Stimulated activated CD4-positive, alpha-beta T cell treated with anti-CD3 and anti-CD28 coated beads, TNF-alpha, amount 100 ng/mL, for 48 hours (primary cell): ENCODE measurements at places on chromosomes 11 and 22.

GRCh38 chr11:119615003-119615881, 113.8 kb downstream of the NECTIN1 start:
- DNase-seq, result no peak

DNA sequence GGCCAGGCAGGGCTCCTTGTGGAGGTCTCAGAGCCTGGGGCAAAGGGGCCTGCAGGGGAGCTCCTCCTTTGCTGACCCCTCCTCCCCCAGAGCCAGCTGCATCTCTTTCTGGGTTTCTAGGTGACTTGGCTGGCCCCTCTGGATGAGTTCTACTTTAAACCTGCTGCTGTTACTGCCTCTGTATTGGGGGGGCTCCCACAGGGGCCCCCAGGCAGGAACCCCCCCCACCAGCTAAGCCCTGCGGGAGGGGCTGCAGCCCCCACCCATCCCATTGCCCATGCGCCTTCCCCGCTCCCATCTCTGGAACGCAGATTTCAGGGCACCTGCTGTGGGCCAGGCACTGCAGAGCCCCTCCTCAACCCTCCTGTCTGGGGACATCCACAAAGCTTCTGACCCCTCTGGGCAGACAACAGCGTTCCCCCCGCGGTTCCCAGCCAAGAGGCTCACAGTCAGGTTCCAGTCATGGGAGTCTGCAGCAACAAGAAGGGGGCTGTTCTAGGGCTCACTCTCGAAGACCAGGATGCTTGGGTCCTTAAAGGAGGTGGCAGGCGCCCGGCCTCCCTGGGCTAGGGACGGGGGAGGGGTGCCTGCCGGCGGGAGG, 815 bp upstream of the PLCB3 start:
- DNase-seq, result no peak

DNA sequence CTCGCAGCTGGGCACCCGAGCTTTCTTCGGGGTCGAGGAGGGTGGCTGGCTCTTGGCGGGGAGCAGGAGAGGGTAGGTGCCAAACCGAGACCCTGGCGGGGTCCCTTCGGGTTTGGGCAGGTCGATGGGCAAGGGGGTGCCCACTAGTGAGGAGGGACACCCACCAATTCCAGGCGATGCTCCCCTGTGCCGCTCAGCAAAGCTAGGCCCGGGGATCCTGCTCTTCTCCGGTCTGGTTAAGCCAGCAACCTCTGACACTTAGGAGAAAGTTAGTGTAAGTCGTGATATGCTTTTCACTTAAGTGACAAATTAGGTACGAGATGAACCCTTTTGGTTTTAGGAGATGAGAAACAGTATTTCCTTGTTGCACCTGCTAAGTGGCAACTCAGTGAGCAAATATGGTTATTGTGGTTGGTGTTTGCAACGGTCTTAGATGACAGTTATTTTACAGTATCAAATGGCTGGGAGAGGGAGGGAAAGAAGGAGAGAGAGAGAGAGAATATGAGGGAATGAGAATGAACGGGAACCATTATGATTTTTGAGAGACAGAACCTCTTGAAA, 565 bp downstream of the NUCB2 start:
- DNase-seq, result no peak

DNA sequence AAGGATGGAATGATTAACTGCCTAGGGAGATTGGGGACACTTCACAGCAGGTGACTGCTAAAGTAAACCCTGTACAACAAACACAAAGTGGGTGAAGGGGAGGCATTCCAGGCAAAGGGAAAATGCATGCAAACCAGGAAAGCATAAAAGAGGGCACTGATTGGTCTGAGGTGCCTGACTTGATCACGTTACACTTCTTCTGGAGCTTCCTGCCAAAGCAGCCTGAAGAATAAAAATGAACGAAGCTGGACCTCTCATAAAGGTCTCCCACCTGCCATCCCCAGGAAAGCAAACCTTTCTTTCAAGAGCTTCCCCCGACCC, 46.7 kb upstream of the SCUBE2 start:
- DNase-seq, result no peak

DNA sequence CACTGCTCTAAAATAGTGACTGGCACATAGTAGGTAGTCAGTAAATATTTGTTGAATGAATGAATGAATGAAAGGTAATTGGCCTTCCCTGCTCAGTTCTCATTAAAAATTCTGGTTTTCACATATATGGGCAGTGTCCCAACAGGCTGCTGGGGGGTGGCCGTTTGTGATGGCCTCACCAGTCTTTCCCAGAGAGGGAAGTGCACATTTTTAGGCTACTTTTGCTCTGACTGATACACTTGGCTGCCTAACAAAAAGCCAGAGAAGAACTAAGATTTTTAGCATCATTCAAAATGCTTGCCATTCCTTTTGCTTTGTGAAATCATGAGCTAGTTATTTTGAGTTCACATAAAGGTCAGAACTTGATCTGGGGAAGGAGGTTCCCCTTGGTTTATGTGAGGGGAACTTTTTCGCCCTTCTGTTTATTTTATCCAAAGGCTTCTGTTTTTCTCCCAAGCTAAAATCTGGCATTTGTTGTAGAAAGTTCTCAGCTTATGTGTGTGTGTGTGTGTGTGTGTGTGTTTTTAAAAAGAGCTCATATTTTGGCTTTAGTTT, 83.1 kb downstream of the PTPRJ start:
- DNase-seq, result no peak

DNA sequence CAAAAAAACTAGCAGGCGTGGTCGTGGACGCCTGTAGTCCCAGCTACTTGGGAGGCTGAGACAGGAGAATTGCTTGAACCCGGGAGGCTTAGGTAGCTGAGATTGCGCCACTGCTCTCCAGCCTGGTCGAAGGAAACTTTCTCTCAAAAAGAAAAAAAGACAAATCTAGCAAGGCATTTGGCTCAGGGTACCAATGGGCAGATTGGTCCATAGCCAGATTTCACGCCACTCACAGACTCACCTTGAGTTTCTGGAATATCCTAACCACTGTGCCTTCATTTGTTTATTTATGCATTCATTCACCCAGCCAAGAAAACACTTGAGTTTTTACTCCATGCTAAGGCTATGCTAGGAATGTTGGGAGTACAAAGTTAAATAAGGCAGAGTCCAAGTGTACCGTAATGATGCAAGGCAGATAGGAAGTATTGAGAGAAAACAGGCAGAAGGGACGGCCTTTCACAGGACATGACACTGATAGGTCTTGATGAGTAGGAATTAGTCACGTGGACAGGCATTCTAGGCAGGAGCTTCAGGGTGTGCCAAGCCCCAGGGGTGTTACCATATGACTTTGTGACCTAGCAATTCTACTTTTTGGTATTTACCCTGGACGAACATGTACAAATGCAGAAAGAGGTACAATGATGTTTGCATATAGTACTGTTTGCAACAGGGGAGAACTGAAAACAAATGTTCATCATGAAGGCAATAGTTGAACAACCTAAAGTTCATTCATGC, 3.0 kb upstream of the PACSIN3 start:
- DNase-seq, result no peak

DNA sequence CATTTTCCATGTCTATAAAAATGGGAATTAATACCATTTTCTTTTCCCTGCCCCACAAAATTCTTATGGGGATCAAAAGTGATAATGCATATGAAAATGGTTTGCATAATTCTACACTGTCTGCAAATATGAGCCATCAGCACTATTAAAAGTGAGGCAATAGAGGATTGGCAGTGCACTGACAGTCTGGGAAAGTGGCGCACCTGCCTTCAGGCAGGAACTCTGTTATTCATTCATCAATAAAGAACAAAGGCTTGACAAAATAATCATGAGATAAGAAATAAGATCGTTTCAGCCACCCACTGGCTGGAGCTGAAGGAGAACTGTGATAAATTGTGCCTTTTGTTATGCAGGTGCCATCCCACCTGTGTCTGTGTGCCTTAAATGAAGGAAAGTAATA, 49.5 kb downstream of the ARFGAP2 start:
- DNase-seq, result no peak
